ENCODE measurements at places on chromosomes 1 and 21.

DNA sequence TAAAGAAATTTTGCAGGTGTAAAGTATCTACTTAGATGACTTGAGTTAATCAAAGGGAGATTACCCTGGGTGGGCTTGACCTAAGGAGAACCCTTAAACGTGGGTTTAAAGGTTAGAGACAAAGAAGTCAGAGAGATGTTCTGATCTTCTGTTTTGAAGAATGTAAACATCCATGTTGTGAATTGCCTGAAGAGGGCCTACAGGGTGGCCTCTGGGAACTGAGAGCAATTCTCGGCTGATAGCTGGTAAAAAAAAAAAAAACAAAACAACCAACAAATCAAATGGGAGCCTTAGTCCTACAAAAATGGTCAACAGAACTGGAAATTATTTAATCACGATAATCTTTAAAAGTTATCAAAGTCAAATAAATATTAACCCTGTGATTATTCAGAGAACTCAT, 89.4 kb upstream of the BCL10 start:
- DNase-seq: no peak

- DNase-seq: no peak
Measured at GRCh38 chr1:68206848-68207689, 25.3 kb downstream of the WLS start.

DNA sequence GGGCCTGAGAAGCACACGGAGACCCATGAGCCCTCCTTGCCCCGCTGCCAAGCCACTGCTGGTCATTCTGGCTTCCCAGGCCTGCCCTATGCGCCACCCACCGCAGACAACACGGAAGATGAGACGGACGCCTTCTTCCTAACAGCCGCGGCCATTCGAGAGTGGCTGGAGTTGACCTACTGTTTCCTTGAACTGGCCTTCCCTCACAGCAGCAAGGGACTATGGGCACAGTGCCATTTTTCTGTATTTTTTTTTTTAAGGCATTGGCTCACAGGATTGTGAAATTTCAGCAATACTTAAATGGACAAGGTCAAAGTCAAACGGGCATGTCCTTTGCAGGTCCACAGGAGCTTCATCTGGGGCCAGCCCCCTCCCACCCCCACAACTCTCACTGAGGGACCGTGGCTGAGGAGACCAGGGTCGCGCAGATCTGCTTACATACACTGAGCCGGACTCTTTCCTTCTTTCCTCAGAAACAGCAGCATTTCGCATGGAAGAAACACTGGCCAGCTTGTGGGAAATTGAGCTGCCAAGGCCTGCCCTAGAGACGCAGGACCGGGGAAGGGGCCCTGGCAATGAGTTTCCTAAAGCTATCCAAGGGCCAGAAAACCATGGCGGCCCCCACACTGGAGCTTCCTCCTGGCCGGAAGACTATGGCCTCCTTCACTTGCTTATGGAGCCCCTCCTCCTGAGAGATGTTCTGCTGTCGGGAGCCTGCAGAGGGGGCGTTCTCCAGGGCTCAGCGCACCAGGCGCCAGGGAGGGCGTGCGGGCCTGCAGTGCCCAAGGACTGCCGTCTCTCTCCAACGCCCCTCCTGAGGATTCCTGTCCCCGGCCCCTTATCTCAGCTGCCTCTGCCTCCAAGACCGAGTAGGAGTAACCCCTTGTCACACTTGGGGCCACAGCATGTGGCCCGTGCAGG, 98.9 kb downstream of the PGBD5 start:
- no peak for DNase-seq

GRCh38 chr1:228101994-228102790, 933 bp downstream of the C1orf35 start:
- peak; percentile 43 for DNase-seq

- DNase-seq: no peak
Measured at GRCh38 chr1:58809325-58810010, 25.6 kb upstream of the JUN start.

GRCh38 chr1:180268556-180269075, 38.6 kb downstream of the LHX4 start:
- no peak for DNase-seq

- DNase-seq: no peak
Measured at GRCh38 chr1:66397192-66397591, 136.8 kb upstream of the SGIP1 start.

DNA sequence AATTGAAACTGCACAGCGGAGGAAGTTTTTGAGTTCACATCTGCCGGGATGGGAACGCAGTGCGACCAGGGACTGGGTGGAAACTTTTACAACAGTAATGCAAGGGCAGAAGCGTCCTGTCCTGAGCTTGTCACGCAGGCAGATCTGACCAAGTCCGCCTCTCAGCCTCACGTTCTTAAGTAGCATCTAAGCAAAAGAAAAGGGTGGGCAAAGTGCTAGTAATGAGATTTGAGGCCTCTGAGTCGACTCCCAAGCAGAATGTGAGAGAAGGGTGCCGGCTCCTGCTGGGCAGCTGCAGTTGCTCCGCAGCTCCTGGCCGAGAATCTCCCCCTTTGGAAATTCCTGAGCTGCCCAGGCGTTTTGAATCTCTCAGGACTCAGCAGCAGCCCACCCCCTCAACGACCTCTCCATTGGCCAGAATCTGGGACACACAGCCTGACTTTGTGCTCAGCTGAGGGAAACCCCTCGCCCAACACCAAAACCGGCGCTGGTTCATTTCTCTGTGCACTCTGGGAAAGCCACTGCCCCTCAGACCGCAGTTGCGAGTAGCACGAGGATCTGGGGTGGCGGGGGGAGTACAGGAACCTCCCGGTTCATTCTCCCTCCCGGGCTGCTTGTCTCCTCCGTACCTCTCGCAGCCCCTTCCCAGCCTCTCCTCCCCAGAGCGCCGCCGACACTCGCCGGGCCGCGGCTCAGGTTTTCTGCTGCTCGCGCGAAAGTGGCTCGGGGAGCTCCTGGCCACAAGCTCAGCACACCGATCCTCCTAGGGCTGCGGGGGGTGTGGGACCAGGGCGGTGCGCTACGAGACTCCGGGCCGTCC, 913 bp upstream of the S1PR1 start:
- peak; percentile 46 for DNase-seq

- DNase-seq: no peak
Measured at GRCh38 chr1:87154384-87154783, 174.3 kb upstream of the LMO4 start.

- DNase-seq: no peak
Measured at GRCh38 chr1:226702318-226702956, 36.6 kb downstream of the ITPKB start.

DNA sequence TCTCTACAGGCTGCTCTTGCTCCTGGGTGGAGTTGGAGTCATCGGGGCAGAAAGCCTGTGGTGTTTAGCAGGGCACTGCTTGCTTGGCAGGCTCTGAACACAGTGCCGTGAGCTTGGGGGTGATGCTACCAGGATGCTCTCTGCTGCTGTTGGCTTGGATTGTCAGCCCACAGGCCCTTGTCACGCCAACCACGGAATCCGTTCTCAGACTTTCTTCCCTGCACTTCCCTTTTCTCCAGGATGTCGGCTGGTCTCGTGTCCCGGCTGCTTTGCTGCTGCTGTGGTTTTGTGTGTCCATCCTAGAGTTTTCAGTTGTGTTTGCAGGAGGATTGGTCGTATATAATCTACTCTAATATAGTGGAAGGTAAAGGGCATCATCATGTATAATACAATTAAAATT, 44.4 kb upstream of the TTC34 start:
- no peak for DNase-seq

- DNase-seq: no peak
Measured at GRCh38 chr21:29465546-29465945, 166.8 kb downstream of the BACH1 start.

DNA sequence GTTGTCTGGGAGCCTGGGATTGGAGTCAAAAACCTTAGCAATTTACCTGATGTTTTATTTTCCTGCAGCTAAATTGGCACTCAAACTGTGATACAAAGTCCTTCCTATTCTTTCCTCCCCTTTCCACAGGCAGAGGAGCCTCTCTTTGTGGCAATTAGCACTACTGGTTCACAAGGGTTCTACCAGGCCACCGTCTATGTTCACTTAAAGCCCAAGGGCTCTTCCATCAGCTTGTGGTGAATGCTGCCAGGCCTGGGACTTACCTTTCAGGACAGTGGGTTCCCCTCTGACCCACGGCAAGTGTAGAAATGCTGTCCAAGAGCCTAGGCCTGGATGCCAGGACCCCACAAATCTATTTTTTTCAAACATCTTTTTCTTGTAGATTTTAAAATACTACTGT, 251.9 kb upstream of the B3GALT2 start:
- DNase-seq: no peak

DNA sequence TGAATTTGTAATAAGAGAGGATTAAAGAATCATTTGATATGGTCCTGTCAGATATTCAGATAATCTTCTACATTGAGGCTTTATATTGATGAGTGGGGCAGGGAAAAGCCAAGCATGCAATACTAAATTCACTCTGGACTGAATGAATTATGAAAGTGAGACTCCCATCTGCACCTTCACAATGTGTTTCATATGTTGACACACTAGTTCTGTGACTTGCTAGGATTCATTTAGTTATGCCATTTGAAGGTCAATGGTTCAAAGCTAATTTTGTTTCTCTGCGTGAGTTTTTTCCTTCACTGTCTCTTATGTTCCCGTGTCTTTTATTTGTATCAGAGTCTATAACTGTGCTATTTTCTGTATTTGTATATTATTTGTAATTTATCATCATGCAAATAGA, 1332.5 kb downstream of the KCNT2 start:
- DNase-seq: no peak

GRCh38 chr1:115184260-115184950, 95.1 kb upstream of the TSPAN2 start:
- DNase-seq: no peak

GRCh38 chr1:29973406-29973805, 737.1 kb downstream of the PTPRU start:
- no peak for DNase-seq

DNA sequence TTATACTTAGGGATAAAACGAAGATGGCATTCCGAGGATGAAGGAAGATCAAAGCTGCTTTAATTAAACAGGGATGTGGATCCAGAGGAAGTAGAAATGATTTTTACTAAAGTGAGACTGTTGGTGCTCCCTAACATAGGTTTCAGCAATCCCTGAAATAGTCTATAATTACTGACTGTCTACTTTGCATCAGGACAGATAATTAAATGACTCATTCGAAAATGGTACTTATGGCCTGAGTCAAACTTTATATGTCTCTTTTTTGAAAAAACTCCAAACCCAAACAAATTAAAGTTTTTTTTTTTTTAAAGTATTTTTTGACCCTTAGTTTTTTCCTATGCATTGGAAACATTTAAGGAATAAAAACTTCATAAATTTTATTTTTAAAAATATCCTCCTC, 90.3 kb downstream of the LYST start:
- DNase-seq: no peak

DNA sequence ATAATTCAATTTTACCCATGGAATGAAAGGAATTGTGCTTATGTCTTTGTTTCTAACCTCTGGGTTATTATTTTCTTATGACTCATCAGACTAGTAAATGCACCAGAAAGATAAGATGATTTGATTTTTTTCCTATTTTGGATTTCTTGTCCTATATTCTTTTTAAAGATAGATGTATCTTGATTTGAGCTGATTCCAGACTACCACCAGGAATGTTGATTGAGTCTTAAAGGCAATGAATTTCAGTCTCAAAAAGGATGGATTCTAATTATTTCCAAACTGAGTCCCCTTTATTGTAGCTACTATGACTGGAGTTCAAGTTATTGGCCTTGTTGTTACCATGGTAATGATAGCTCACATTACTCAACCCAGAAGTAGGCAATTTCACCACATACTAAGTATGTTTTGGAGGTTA, 95.8 kb upstream of the RGS4 start:
- no peak for DNase-seq

DNA sequence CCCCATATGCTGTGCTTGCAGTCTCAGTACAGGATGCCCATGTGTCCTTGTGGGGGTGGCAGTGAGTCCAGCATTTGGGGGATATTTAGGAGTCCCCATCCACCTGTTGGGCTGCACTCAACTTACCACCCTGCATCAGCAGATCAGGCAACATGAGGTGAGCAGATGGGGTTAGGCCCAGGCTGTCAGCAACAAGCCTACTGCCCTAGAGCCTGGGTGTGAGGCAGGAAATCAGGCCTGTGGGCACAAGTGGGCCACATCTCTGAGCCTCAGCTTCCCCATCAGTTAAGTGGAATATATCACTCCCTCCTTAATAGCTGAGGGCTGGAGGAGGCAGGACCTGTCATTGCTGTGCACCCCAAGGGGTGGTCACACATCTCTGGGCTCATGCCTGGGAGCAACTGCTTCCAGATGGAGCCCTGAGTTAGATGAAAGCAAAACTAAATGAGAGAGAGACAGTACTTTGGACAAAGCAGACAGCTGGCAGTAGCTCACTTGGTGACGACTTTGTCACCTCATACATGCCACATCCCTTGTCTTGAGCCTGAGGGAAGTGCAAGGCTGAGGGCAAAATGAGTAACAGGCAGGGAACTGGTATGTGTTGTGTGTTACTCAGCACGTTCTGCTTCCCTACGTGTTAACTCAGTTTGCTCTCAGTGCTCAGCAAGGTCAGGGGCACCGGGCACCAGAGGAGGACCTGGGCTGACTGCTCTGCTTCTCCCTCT, 48.4 kb downstream of the TRIM11 start:
- no peak for DNase-seq

DNA sequence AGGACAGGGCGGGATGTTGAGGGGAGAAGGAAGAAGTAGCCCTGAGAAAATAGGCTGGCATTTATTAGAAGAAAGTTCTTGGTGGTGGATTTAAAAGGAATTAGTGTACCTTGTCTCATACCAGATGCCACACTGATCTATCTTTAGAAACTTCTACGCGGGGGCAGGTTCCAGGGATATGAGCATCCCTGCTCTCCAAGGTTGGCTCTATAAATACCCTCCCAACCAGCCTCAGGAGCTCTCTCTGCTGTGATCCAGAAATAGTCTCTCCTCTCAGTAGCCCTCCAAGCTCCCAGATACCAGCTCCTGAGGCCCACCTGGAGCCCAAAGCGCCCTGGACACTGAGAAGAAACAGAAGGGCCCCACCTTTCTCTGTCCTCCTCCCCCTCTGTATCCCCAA, 128.3 kb upstream of the TNR start:
- no peak for DNase-seq

- no peak for DNase-seq
Measured at GRCh38 chr21:42619841-42620240, 33.6 kb upstream of the PDE9A start.

- peak; percentile 11 for DNase-seq
Measured at GRCh38 chr21:42262831-42263231, 43.9 kb downstream of the ABCG1 start.

DNA sequence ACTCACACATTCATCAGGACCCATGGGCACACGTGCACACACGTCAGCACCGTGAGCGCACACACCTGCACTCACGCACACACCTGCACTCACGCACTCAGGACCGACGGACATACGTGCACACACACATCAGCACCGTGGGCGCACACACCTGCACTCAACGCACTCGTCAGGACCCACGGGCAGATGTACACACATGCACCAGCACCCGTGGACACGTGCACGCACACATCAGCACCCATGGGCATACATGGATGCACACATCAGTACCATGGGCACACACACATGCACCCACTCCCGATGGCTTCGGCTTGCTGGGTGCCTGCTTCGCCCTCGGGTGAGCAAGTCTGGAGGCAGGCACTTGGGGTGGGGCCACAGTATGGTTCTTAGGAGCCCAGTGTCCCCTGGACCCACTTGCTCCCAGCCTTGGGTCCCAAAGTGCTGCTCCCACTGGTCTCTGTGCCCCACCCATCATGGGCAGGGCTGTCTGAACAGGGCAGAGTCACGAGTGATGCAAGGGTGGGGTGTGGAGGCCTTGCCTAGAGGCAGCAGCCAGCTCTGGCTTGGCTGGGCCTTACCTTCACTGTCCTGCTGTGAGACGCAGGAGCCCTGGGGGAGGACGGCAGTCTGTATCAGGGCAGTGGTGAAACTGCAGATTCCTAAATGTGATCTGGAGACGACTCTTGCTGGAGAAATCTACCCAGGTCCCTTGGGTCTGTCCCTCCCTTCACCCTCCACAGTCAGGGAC, 49.8 kb downstream of the SKI start:
- no peak for DNase-seq

All from NCI-H345 (cell line).